Placental pericyte (primary cell): ENCODE measurements at places on chromosomes 5 and 9. TPM values are rescaled to one million over a fixed set of nuclear protein-coding genes. Genes with fewer than 3 reads are reported as not detected.

Gene BHMT2
- 1.1 and 11.6 TPM in 2 replicates for total RNA-seq

Gene FOXI1
- not detected in 2 replicates for total RNA-seq

Gene SH3PXD2B
- 39.6 and 41.8 TPM in 2 replicates for total RNA-seq

Gene RPL7A
- total RNA-seq: 1,207 and 2,492 TPM in 2 replicates

Gene DPM2
- 14.7 and 18.0 TPM in 2 replicates for total RNA-seq

Gene F2RL1
- total RNA-seq: 86.4 and 209 TPM in 2 replicates
